ENCODE measurements at places on chromosomes 4 and X.

DNA sequence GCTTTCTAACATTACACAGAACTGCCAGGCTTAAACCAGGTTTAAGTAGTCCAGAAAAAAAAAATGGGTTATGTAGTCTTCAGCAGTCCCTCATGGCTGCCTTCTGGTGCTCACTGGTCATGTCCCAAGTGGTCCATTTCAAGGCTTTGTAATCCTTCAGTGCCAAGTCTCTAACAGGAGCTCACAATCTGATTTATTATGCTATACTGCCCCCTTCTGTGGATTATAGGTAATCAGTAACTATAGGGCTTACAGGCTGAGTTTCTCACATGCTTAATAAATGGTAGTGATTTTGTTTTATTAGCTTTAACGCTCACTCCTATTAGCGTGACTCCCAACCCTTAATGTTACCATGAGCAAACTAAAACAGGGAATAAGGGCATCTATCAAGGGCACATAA lies 92.5 kb upstream of the EDA2R start:
- DNase-seq, result peak; percentile 33

GRCh38 chr4:185813133-185813532 lies 1.1 kb upstream of the SORBS2 start:
- DNase-seq, result no peak

DNA sequence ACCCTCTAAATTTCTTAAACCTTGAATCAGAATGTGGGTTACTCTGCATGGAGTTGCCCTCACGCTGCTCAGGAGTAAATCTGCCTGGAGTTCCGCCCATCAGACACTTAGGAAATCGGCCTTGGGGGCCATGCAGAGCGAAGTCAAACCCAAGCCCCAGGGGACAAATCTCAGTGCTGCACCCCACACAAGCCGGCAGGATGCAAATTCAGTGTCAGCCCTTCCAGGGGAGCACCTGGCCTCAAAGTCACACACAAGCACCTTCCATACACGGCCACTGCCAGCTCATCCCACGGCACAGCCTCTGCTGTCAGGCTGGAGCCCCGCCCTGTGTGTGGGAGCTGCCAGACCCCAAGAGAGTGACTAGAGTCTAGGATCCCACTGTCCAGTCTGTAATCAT lies 27.4 kb downstream of the RNF212 start:
- no peak for DNase-seq

- DNase-seq, result peak; percentile 73
These were observed 622.1 kb downstream of the SPRY1 start for GRCh38 chr4:124018383-124019317.

- DNase-seq, result no peak
These were observed 6.7 kb downstream of the DOCK11 start for GRCh38 chrX:118502161-118502789.

GRCh38 chr4:16652732-16653305 lies 245.6 kb downstream of the LDB2 start:
- DNase-seq, result no peak

- no peak for DNase-seq
These were observed 245.5 kb upstream of the FAM47A start for GRCh38 chrX:34377645-34378044.

DNA sequence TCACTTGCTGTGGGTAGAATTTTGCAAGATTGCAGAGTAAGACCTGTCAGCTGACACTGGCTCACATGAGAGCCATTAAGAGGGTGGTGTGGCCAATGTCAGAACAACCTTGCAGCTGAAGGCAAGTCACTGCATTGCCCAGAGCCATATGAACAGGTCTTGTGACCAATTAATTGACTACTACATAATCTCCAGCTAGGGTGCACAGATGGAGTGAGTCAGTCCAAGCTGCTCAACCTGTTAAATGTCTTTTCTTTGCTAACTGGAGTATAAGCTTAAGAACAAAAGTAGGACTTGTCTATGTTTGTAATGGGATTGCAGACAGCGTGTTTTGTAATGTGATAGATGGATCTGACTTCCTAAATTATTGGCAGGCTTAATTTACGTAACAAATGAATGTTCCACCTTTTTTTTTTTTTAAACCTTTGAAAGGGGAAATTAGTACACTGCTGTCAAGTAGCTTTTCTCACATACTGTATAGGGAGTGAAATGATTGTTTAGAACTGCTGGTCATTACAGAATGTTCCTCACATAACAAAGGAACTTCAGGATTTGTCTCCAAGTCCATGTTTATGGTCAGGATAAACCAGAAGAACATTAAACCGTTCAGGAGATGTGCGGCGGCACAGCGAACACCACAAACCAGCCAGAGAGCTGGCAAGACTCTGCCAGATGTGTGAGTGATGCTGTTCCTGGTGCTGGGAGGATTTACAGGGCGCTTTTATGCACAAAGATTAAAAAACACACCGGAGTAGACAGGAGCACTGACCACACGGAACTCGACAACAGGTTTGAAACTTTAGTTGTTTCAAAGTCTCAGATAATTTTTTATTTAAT lies 37.0 kb downstream of the FNIP2 start:
- no peak for DNase-seq

DNA sequence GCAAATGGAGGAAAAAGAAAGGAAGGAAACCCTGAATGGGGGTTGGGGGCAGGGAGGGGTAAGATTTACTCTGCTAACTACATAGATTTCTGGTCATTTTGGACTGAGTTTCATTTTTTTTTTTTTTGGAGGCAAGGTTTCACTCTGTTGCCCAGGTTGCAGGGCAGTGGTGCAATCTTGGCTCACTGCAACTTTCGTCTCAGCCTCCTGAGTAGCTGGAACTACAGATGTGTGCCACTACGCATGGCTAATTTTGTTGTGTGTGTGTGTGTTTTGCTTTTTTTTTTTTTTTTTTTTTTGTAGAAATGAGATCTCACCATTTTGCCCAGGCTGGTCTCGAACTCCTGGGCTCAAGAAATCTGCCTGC lies 223.5 kb downstream of the APBB2 start:
- no peak for DNase-seq

GRCh38 chrX:18076434-18076833 lies 144.3 kb downstream of the BEND2 start:
- no peak for DNase-seq

GRCh38 chr4:150283689-150284088 lies 205.4 kb downstream of the DCLK2 start:
- DNase-seq, result peak; percentile 85
